ENCODE measurements at places on chromosomes 13 and 19. TPM values are rescaled to one million over a fixed set of nuclear protein-coding genes. Genes with fewer than 3 reads are reported as not detected.

KLK14 gene
- total RNA-seq = 0.22 TPM

IGFL1 gene
- not detected for total RNA-seq

HOMER3 gene
- 1.1 TPM for total RNA-seq

SMIM44 gene
- total RNA-seq = not detected

PRODH2 gene
- not detected for total RNA-seq

LRRC63 gene
- total RNA-seq = 0.17 TPM

CGB5 gene
- not detected for total RNA-seq
